ENCODE measurements at places on chromosomes 4 and X. TPM values are rescaled to one million over a fixed set of nuclear protein-coding genes. Genes with fewer than 3 reads are reported as not detected.

- no peak for DNase-seq
Measured at GRCh38 chrX:77412631-77413030, 34.6 kb upstream of the FGF16 start.

- no peak for DNase-seq
Measured at GRCh38 chrX:126770179-126770578, 49.4 kb upstream of the PRR32 start.

Gene TRIM2
- total RNA-seq: 42.0 TPM

- DNase-seq: no peak
Measured at GRCh38 chr4:39510348-39510929, 16.8 kb downstream of the UGDH start.

DNA sequence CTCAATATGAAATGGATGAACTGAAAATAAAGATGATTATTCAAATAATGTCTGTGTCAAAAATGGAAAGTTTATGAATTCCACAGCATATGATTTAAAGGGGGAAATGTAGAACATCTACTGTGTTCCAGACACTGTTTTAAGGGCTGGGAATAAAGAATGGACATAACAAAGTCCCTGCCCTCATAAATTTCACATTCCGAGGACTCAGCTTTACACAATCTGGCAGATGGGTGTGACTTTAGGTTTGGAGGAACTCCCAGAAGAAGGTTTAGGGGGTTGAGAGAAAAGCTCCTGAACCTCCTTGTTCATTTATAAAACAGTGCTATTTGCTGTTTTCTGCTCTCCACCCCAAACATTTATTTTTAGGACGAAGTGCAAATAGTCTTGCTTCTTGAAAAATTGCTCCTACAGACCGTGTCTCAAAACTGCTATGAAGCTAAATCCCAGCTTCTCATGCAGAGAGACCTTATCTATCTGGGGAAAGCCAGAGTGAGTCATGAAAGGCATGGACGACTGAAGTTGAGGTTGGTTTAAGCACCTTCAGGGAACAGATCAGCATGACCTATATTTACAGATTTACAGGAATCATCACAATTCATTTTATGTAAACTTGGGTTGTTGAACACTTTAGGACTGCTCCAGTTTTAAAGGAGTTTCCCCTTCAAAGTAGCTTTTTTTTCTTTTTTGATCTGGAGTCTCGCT lies 184.3 kb downstream of the HS6ST2 start:
- no peak for DNase-seq

GRCh38 chr4:158750379-158750778 lies 18.4 kb upstream of the FNIP2 start:
- DNase-seq: no peak

Gene GAGE12F
- total RNA-seq: 0.82 TPM
